ENCODE measurements at places on chromosomes 4 and X.

- no peak for DNase-seq
These were observed 20.8 kb upstream of the FAM13A start for GRCh38 chr4:89077761-89078160.

DNA sequence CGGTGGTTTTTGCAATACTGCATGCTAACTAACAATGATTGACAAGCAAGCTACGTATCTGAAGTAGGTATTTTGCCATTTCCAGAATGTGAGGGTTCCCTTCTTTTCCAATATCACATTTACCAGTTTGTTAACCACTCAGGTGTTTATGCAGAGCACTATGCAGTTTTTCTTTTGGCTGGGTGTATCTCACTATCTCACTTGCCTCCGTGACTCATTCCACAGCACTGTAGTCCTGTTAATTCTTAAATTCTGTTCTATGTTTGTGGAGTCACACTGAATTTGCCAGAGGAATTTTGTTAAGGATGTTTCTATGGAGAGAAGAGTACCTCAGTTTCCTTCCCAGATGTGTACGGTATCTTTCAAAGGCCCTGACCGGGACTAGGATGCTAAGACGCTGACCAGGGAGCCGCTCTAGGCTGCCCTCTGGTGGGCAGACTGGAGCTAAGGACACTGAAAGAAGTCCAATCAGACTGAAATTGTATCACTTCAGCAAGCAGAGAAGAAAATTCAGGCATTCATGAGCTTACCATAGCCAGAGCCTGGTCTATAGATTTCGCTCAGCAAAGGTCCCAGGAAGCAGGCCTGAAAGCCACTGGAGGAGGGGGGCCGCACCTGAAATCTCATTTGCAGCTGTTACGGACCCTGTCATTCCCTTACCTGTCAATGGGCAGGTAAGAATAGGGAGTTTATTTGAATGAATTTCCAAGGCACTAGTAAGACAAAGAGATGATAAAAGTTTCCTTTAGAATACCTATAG, 388.4 kb upstream of the SPOCK3 start:
- peak; percentile 19 for DNase-seq

GRCh38 chr4:10121568-10122208, 5.1 kb upstream of the WDR1 start:
- no peak for DNase-seq

DNA sequence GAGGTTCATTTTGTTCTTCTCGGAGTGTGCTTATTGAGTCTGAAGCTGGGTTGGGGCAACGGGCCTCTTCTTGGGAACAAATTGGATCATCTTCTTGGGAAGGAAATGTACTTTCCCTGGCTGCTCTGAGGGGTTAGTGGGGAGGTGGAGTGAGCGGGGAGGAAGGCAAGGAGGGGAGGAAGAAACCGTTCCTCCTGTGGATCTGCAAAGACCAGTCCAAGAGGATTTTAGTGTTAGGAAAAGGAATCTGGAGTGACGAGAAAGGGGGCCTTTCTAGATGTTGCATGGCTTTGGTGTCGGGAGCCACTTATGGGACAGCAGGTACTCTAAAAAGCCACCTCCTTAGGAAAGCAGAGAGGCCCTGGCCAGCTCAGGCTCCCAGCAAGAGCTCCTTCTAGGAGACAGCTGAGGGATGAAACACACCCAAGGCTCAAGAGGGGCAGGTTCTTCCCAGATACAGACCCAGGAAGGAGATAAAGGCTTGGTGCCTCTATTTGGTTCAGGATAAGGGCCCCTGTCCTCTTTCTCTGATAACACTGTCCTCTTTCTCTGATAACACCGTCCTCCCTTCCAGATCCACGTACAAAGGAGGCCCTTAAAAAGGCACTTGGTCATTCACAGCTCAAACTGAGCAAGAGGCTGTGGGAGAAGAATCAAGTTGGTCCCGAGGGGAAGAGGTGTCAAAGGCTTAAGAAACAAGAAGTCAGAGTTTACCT, 451 bp downstream of the SOD3 start:
- DNase-seq = no peak

- peak; percentile 34 for DNase-seq
These were observed 153.3 kb downstream of the PRDM5 start for GRCh38 chr4:120769227-120769626.

GRCh38 chr4:157550028-157550427, 329.5 kb downstream of the GRIA2 start:
- no peak for DNase-seq

DNA sequence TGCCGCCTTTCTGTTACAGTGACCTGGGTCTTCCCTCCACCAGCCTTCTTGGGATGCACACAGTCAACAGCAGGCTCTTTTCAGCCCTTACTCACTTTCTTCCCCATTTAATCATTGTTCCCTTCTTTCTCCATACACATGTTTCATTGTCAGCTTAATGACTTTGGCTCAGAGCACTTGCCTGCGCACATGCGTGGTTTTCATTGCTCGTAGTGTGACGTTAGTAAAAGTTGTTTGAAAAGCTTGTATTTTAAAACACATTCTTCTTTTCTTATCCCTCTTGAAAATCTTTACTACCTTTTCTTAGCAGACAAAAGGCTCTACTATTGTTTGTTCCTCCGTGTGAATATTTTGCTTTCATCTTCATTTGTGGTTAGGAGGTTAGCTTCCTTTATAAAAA, 19.7 kb upstream of the SCOC start:
- DNase-seq = no peak

DNA sequence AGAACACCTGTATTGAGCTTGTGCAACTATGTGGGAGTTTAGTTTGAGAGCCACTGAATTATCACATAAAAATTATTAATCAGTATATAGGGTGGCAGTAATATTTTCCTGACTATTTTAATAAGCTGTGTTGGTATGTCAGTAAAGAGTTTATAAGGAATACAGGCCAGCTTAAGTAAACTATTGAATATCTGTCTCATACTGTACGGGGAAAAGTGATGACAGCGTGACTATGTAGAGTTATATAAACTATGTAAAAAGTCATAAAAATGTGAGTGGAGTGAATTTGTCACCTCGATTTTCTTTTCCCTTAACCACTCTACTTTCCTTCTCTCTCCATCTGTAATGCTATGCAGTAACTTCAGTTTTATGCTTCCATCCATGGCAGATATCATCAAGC, 250.2 kb downstream of the BMPR1B start:
- no peak for DNase-seq

All from fibroblast of skin of left biceps (primary cell).